ENCODE measurements at places on chromosomes 2 and 18.

GRCh38 chr2:120559401-120559800 lies 176.3 kb upstream of the GLI2 start:
- no peak for DNase-seq

DNA sequence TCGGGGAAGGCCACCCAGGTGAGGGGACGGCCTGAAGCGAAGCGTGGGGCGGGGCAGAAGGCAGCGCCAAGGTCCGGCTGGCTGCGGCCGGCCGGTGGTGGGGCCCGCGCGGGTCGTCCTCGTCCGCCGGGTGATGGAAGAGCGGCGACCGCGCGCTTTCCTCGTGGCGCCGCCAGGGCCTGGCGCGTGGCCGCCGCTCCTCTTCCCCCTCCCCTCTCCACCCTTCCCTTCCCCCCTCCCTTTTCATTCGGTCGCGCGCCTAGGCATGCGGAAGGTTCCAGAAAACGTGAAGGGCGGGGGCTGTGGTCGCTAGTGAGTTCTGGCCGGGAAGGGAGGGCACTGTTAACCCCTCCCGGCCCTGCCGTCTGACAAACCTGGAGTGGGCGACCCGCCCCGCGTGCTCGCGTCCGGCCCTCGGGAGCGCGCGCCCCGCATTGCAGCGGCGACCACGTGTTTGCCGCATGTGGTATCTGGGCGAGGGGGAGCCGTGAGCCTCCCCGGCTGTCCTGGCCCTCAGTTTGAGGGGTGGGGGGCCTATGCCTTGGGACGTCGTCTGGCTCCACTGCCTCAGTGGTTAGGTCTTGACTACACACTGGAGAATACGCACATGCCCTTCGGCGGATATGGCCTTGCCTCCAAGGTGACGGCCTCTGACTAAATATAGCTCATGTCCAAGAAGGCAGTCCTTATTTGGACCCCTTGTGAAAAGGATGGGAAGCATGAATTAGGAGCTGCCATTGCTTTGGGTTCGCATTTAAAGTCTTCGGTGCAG lies 579 bp downstream of the MAT2A start:
- DNase-seq, result peak; percentile 66

DNA sequence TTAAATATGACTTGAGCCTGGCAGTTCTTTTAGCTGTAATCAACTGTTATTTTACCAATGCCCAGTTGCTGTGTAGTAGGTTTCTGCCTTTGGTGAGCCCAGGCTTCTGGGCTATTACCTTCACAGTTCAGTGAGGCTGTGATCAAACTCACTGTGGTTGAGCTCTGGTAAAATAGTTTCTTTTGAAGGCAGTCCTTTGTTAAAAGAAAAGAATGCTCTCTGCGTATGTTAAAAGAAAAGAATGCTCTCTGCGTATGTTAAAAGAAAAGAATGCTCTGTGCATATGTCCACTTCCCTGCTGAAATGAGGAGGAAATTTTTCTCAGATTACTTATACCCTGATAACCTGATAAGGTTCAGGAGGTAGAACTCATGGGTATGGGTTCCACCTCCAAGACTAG lies 244.3 kb downstream of the RNF144A start:
- DNase-seq, result no peak

DNA sequence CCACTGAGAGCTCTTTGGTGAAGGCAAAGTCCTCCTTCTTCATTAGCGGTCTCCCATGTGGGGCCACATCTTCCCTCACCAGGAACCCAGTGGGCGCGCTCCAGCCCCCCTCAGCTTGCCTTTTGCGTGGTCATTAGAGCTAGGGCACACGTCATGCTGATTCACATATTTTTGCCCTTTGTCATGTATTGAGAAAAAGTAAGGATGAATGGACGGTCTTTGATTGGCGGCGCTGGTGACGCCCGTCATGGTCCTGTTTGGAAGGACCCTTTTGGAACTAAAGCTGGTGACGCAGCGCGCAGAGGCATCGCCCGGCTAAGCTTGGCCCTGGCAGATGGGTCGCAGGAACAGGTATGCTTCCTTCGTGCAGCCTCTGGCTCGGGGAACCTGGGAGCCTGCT lies 3.1 kb downstream of the SLC14A1 start:
- no peak for DNase-seq
